ENCODE measurements at places on chromosomes 2 and 18. TPM values are rescaled to one million over a fixed set of nuclear protein-coding genes. Genes with fewer than 3 reads are reported as not detected.
A peak's percentile ranks its signal among the peaks of the same experiment; 100 is the strongest.

GRCh38 chr18:55224086-55224625 lies 264.9 kb upstream of the CCDC68 start:
- no peaks in the 10 kb centered on the region for H3K4me1 ChIP-seq
- H3K4me3 ChIP-seq, result no peak overlapping the region
- H3K27me3 ChIP-seq, result no peaks in the 10 kb centered on the region

The KLHL41 gene
- 0.48 TPM for total RNA-seq

DNA sequence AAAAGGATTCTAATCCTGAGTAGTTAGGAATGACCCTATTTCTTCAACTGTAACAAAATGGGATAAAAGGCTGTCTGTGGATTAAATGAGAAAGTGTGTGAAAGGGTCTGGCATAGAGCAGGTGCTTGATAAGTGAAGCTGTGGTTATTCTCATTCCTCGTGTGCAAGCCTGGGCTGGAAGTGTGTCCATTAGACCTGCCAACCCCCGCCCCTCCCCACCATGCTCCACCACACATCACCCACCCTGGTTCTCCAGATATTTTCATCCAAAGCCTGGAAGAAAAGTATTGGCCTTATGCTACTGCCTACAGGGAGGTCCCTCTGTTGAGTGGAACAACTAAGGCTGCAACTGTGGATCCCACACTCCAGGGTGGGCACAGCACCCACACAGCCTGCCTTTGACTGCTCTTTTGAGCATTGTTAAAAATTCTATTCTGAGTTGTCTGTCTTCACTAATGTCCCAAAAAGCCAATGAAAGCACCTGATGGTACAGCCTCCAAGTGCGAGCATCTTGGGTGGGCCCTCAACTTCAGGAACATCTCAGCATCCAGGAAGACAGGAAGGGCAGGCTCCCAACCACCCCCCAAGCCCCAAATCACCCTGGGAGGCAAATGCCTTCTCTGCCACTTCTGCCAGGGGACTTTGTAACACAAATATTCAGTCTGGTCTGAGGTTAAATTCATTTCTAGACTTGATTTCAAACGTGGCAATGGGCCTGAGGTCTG lies 102.8 kb upstream of the PPP1CB start:
- no peaks in the 10 kb centered on the region for H3K36me3 ChIP-seq
- H3K4me1 ChIP-seq, result peaks cover 29% of the 10 kb centered on the region
- no peak overlapping the region for H3K4me3 ChIP-seq
- peak overlapping the region; percentile 78 for H3K27ac ChIP-seq

The GPR35 gene
- total RNA-seq, result 7.5 TPM

- no peak overlapping the region for H3K27ac ChIP-seq
- no peak overlapping the region for H3K4me3 ChIP-seq
- DNase-seq, result no peak
These were observed 18.0 kb downstream of the DGUOK start for GRCh38 chr2:73944714-73945113.

DNA sequence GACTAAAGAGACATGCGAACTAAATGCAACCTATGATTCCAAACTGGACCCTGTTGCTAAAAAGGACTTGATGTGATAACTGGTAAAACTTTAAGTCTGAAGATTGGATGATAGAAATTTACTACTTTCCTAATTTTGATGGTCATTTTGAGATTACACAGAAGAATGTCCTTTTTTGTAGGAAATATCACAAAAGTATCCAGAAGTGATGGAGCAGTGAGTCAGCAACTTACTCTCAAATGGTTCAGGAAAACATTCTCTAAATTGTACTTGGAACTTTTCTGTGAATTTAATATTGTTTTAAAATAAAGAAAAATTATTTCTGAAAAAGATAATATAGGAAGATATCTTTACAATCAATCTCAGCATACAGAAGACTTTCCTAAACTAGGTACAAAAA lies 19.9 kb downstream of the MBOAT2 start:
- DNase-seq, result no peak
- no peaks in the 10 kb centered on the region for H3K36me3 ChIP-seq
- no peaks in the 10 kb centered on the region for H3K4me1 ChIP-seq
- H3K27me3 ChIP-seq, result no peaks in the 10 kb centered on the region
- H3K27ac ChIP-seq, result no peak overlapping the region

DNA sequence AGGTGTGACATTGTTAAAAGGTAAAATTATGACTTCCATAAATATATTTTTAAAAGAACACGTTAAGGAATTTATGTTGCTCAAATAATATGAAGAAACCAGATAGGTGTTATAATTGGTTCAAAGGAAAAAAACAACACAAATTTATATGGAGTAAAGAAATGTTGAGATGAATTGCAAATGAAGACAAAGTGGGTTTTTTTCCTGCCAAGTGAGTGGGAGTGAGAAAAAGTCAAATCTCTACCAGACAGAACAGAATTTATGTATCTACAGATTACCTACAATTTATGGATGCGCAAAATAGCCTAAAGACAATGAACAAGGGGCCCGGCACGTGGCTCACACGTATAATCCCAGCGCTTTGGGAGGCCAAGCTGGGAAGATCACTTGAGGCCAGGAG lies 159.7 kb upstream of the SLC1A4 start:
- H3K4me1 ChIP-seq, result peaks cover 16% of the 10 kb centered on the region
- no peak overlapping the region for H3K27ac ChIP-seq
- H3K27me3 ChIP-seq, result no peaks in the 10 kb centered on the region
- no peak overlapping the region for H3K4me3 ChIP-seq
- no peaks in the 10 kb centered on the region for H3K36me3 ChIP-seq
- DNase-seq, result no peak

- H3K36me3 ChIP-seq, result no peaks in the 10 kb centered on the region
- no peak overlapping the region for H3K27ac ChIP-seq
- no peaks in the 10 kb centered on the region for H3K27me3 ChIP-seq
- no peak overlapping the region for H3K4me3 ChIP-seq
- H3K4me1 ChIP-seq, result no peaks in the 10 kb centered on the region
These were observed 411.4 kb downstream of the TSN start for GRCh38 chr2:122166820-122167219.

GRCh38 chr2:1047485-1047884 lies 96.8 kb downstream of the SNTG2 start:
- no peak overlapping the region for H3K27ac ChIP-seq
- no peak for DNase-seq
- H3K27me3 ChIP-seq, result no peaks in the 10 kb centered on the region
- no peak overlapping the region for H3K4me3 ChIP-seq

The ITGB6 gene
- total RNA-seq, result 4.4 TPM

DNA sequence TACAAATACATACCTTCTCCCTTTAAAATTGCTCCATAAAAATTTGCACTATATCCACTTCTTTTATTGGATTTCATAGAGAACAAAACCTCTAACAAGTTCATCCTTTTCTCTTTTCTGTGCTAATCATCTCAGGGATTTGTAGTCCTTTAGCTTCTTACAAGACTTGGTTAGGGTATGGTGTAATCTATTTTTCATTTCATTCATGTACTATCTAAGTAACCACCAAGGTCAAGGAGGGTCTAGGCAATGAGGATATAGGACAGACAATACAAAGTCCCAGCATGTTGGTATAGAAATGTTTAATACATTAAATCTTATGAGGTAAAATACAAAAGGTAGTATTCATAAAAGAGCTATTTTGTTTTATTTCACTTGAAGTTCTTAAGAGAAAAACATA lies 17.5 kb downstream of the C2orf69 start:
- H3K36me3 ChIP-seq, result peaks cover 42% of the 10 kb centered on the region
- no peaks in the 10 kb centered on the region for H3K27me3 ChIP-seq
- no peak for DNase-seq
- no peaks in the 10 kb centered on the region for H3K4me1 ChIP-seq
- H3K27ac ChIP-seq, result no peak overlapping the region
- H3K4me3 ChIP-seq, result no peak overlapping the region

GRCh38 chr18:21741562-21742314 lies 1.1 kb downstream of the MIB1 start:
- H3K4me1 ChIP-seq, result peaks cover 24% of the 10 kb centered on the region
- H3K27ac ChIP-seq, result peak overlapping the region; percentile 93
- peak; percentile 84 for DNase-seq
- no peaks in the 10 kb centered on the region for H3K36me3 ChIP-seq
- peak overlapping the region; percentile 96 for H3K4me3 ChIP-seq

GRCh38 chr2:181306785-181307184 lies 150.4 kb upstream of the ITGA4 start:
- H3K4me3 ChIP-seq, result no peak overlapping the region
- no peak overlapping the region for H3K27ac ChIP-seq
- no peaks in the 10 kb centered on the region for H3K36me3 ChIP-seq
- no peaks in the 10 kb centered on the region for H3K27me3 ChIP-seq
- no peaks in the 10 kb centered on the region for H3K4me1 ChIP-seq

The NAT8 gene
- total RNA-seq, result not detected

DNA sequence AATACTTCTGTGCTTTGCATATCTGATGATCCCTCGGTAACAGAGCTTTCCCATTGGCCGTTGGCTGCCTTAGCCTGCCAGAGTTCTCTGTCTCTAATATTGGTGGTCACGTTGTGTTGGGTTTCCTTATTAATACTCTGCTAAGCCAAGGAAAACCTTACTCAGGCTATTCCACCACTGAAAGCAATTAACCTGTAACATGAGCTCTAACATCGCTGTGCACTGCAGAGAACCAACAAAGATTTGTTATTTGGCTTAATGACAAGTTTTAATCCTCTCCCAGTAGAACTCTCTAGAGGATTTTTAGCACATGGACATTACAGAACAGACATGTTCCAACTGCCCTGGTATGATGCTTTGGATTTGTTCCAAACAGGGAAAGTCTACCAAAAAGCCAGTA lies 825.9 kb upstream of the POU3F3 start:
- H3K4me3 ChIP-seq, result no peak overlapping the region
- H3K4me1 ChIP-seq, result no peaks in the 10 kb centered on the region
- DNase-seq, result no peak
- H3K27me3 ChIP-seq, result no peaks in the 10 kb centered on the region

- no peaks in the 10 kb centered on the region for H3K36me3 ChIP-seq
- no peaks in the 10 kb centered on the region for H3K4me1 ChIP-seq
- no peak overlapping the region for H3K4me3 ChIP-seq
- H3K27me3 ChIP-seq, result no peaks in the 10 kb centered on the region
These were observed 27.8 kb downstream of the SPIRE1 start for GRCh38 chr18:12630136-12630535.

DNA sequence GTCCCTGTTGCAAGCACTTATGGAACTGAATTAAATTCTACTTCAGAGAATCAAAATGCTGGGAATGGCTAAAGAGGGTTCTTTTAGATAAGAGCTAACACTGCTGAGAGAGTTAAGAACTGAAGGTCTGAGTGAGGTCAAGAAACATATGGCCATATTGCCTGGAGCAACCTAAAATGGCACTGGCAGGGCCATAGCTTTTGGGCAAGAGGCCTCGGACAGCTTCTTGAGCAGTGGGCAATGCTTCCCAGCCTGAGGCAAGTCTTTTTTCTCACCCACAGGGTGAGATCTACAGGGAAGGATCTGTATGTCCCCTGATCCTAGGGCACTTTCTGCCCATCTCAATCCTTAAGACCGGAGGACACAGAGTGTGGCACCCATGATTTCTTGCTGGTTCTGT lies 244.6 kb upstream of the NT5C1B start:
- H3K4me1 ChIP-seq, result peaks cover 10% of the 10 kb centered on the region
- no peak for DNase-seq
- H3K4me3 ChIP-seq, result no peak overlapping the region
- no peaks in the 10 kb centered on the region for H3K27me3 ChIP-seq
- no peaks in the 10 kb centered on the region for H3K36me3 ChIP-seq

- no peak overlapping the region for H3K27ac ChIP-seq
- DNase-seq, result no peak
- H3K36me3 ChIP-seq, result no peaks in the 10 kb centered on the region
- no peak overlapping the region for H3K4me3 ChIP-seq
These were observed 102.8 kb upstream of the RNF152 start for GRCh38 chr18:61995618-61996017.

The SCN3A gene
- 0.17 TPM for total RNA-seq

The EFR3B gene
- total RNA-seq, result 1.5 TPM

DNA sequence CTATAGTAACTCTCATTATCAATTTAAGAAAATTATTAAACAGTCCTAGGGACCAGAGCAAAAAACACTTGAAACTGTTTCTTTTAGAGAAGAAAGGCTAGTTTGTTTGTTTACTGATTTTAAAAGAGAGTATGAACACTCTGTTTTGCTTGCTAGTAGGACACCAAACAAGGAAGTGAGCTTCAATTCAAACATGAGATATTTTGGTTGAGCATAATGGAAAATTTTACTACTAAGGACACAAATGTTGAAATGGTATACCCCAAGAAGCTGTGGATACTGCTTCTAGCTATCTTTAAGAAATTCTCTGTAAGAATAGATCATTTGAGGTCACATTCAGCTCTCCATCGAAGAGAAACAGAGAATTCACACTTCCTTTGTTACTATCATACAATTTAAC lies 216.3 kb upstream of the SMAD7 start:
- H3K27ac ChIP-seq, result no peak overlapping the region
- H3K27me3 ChIP-seq, result no peaks in the 10 kb centered on the region
- H3K4me1 ChIP-seq, result no peaks in the 10 kb centered on the region
- H3K36me3 ChIP-seq, result peaks cover 3% of the 10 kb centered on the region
- no peak for DNase-seq
- no peak overlapping the region for H3K4me3 ChIP-seq

The APOB gene
- total RNA-seq, result 0.55 TPM

DNA sequence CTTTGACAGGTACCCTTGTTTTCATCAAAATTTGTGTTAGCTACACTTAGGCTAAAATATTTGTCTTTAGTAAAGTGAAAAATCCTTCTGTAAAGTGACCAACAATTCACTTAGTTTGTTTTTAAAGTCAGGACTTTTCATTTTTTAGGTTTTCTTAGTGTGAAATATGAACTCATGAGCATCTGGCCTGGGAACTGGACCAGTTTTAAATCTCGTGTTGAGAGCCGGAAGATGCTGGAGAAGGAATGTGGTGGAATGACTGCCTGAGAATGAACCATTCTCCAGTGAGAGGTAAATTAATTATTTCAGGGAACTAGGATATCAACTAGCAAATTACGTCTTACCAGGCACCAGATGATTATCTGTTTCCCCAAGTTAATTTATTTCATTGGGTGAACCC lies 305.7 kb downstream of the AGPS start:
- no peaks in the 10 kb centered on the region for H3K4me1 ChIP-seq
- no peak overlapping the region for H3K4me3 ChIP-seq
- H3K27ac ChIP-seq, result no peak overlapping the region
- H3K27me3 ChIP-seq, result no peaks in the 10 kb centered on the region

DNA sequence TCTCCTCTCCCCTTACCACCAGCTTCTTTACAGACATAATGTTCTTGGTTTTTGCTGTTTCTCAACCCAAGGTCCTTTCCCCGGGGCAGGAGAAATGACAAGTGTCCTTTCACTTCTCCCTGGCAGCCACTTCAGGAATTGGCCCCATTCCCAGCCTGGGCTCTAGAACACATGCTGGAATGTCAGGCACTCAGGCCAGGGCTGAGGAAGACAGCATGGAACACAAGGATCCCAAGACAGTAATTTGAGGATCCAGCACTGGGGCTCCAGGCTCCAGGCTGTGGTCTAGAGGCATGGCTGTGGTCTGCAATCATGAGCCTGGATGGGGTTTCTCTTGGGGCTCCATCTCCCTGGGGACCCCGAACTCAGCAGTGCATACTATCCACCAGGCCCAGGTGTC lies 201.4 kb downstream of the CELF4 start:
- no peaks in the 10 kb centered on the region for H3K36me3 ChIP-seq
- H3K27ac ChIP-seq, result no peak overlapping the region

DNA sequence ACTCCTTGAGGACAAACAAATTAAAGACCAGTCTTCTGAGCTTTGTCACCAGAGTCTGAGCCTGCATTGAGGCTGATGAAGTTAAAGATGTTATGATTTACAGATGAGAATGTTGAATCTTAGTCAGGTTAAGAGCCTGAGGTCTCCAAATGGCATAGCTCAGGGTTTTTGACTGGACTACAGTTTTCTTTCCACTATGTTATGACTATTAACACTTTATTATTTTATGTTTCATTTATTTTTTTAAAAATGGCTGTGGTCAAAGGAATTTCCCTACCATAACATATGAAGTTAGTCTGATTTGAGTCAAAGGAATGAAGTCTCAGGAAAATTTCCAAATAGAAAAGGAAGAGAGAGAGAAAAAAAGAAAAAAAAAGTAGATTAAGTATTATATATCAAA lies 39.7 kb upstream of the CWC22 start:
- no peak for DNase-seq
- H3K36me3 ChIP-seq, result no peaks in the 10 kb centered on the region
- H3K4me3 ChIP-seq, result no peak overlapping the region
- no peaks in the 10 kb centered on the region for H3K27me3 ChIP-seq

The MXD1 gene
- total RNA-seq, result 17.1 TPM
